ENCODE measurements at places on chromosomes 16 and 17.
A peak's percentile ranks its signal among the peaks of the same experiment; 100 is the strongest.

GRCh38 chr17:41869426-41869825, 4.2 kb upstream of the KLHL11 start:
- DNase-seq = no peak

GRCh38 chr17:4316648-4317047, 49.8 kb downstream of the UBE2G1 start:
- DNase-seq = no peak

- DNase-seq = no peak
Measured at GRCh38 chr17:17737961-17738894, 57.0 kb downstream of the RAI1 start.

DNA sequence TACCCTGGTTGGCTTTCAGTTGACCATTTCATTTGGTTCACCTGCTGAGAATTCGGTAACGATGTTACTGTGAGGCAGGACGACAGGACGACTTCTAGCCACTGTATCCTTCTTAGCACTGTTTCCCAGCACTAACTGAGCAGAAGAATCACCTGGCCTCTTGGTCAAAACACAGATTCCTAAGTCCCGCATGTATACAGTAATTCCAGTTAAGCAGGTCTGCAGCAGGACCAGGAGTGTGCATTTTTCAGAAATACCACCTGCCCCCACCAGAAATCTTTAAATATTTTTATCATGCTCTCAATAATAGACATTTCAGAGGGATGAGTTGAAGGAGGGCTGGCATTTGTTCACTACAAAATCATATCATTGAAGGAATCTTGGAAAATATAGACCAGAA, 22.6 kb downstream of the RSL1D1 start:
- no peak for DNase-seq

DNA sequence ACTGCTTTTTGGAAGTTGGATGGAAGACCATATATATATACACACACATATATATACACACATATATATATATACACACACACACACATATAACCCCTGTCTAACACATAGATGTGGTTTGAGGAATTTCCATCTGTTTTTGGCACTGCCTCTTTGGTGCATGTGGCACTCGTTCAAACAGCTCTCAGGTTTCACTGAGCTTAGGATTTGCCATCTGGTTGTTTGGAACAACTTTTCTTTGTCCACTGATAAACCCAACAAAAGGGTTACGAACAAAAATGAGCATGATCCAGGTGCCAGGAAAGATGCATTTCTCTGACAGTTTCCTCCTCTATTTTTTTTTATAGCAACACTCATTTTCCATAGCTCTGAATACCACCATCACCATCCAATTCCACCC, 14.6 kb upstream of the KCNJ16 start:
- no peak for DNase-seq

DNA sequence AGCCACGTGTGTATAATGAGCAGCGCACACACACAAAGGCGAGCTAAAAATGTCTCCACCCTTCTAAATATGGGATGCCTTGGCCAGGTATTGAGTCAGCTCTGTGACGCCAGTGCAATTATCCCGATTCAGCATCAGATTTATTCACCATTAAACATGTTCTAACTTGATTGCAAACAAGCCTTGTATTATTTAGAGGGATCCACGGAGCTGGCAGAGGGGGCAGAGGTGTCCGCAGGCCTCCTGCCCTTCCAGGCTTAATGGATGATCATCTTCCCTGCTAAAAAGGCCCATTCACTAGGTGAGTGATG, 591.7 kb downstream of the MAF start:
- DNase-seq = no peak

DNA sequence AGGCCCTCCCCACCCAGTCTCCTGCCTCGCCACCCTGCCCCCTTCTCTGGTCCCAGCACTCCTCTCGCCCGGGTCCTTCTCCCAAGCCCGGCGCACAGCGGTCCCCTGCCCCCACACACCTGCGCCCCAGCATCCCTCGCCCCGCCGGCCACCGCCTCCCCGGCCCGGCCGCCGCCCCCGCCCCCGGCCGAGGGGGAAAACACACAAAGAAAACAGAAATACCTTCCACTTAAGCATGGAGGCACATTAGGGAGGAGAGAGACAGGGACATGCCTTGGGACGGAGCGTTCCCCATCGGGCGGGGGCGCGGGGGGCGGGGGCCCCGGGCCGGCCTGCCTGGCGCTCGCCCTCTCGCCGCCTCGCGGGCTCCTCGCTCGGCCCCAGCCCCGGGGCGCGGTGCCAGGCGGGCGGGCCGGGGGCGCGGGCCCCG, 326 bp downstream of the SRCIN1 start:
- no peak for DNase-seq

GRCh38 chr16:53707671-53708070, 3.7 kb downstream of the FTO start:
- DNase-seq = peak; percentile 51

DNA sequence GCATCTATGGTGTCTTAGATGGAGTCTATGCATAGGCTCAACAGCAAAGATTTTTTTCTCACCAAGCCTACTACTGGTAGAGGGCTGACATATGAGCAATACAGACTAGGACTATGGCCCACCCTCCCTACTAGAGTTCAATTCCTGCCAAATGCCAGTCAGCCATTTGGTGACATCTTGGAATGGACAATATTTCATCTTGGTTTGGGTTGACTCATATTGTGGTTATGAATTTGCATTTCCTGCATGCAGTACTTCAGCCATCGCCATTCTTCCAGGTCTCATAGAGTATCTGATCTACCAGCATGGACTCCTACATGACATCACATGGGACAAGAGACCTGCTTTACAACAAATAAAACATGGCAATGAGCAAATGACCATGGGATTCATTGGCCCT, 778.1 kb upstream of the SOX9 start:
- no peak for DNase-seq

- no peak for DNase-seq
Measured at GRCh38 chr17:83101805-83102480, 22.5 kb downstream of the METRNL start.

DNA sequence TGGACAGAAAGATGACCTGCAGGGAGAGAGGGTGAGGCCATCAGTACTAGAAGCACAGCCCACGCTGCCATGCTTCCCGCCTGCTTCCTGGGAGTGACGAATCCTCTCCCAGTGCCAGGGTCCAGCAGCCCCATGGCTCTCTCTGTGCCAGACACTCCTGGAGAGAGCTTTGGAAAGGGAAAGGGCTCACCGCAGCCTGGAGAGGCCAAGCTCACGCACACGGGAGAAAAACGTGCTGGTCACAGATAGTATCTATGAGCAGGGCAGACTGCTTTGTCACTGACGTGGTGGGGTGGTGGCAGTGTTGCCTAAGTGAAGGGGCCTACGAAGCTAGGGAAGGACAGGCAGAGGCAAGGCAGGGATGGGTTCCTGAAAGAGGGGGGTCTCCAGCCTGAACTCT, 5.4 kb downstream of the WBP2 start:
- DNase-seq = no peak

DNA sequence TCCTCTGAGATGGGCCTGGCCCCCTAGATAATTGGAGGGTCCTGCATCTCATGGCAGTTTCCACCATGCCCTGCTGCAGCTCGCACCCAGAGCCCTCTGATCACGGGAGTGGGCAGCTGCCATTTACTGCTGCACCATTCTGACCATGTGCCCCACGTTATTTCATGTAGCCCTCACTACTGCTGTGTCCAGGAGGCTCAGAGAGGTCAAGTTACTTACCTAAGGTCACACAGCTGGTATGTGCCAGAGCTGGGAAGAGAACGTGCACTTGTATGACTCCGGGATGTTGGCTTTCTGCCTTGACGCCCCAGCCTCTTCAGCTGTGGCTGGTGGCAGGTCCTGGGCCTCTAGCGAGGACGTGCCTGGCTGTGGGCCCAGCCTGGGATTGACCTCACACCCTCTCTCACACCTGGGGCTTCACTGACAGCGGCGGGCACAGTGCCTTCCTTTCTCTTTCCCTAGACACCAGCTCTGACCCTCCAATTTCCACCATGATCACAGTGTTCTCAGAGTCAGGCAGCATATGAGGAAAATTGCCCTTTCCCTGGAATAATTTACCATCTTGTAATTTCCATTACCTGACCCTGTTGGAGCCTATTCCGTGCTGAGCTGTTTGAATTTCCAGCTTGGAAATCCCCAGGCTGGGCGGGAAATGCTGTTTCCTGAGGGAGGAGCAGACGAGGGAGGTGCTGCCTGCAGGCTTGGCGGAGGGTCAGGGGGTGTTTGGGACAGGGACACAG, 18.5 kb upstream of the DOC2B start:
- DNase-seq = no peak

Data from putamen (tissue), 1 donor.